A549 treated with dexamethasone at 1 μM for 4 hours (cell line): ENCODE measurements at places on chromosomes 6 and 20. TPM values are rescaled to one million over a fixed set of nuclear protein-coding genes. Genes with fewer than 3 reads are reported as not detected.

LGSN gene
- 1.9 to 3.7 TPM (median 2.7 TPM) in 5 replicates for total RNA-seq

MYLK2 gene
- total RNA-seq, result 0.27 to 0.78 TPM (median 0.46 TPM) in 5 replicates

BTBD3 gene
- 12.5 to 17.8 TPM (median 16.2 TPM) in 5 replicates for total RNA-seq

EDN1 gene
- 33.5 to 42.8 TPM (median 40.0 TPM) in 5 replicates for total RNA-seq

NOTCH4 gene
- total RNA-seq, result 0.59 to 0.98 TPM (median 0.75 TPM) in 5 replicates

RUNX2 gene
- 1.4 to 1.9 TPM (median 1.6 TPM) in 5 replicates for total RNA-seq

WFDC5 gene
- not detected in 5 replicates for total RNA-seq

OR2H2 gene
- total RNA-seq, result not detected in 5 replicates

ZC2HC1B gene
- not detected in 5 replicates for total RNA-seq

EHMT2 gene
- 18.2 to 30.9 TPM (median 28.3 TPM) in 5 replicates for total RNA-seq

IL17F gene
- total RNA-seq, result not detected in 5 replicates

LRRC73 gene
- 0.56 to 0.96 TPM (median 0.95 TPM) in 5 replicates for total RNA-seq

ZKSCAN3 gene
- 1.6 to 2.4 TPM (median 1.9 TPM) in 5 replicates for total RNA-seq

TCF15 gene
- total RNA-seq, result not detected in 5 replicates

KIF6 gene
- total RNA-seq, result 0.15 to 0.34 TPM (median 0.23 TPM) in 5 replicates

MTHFD1L gene
- total RNA-seq, result 37.0 to 49.6 TPM (median 40.7 TPM) in 5 replicates

LTB gene
- 0.20 to 0.46 TPM (median 0.32 TPM) in 5 replicates for total RNA-seq

PSORS1C1 gene
- 4.4 to 6.7 TPM (median 6.1 TPM) in 5 replicates for total RNA-seq

SLC17A2 gene
- not detected in 5 replicates for total RNA-seq

TUBB2B gene
- 14.2 to 16.9 TPM (median 15.4 TPM) in 5 replicates for total RNA-seq

IMPG1 gene
- total RNA-seq, result not detected in 5 replicates

COL21A1 gene
- 0.42 to 1.6 TPM (median 0.64 TPM) in 5 replicates for total RNA-seq

C6orf132 gene
- total RNA-seq, result 2.8 to 5.1 TPM (median 4.0 TPM) in 5 replicates

CTCFL gene
- 0.02 to 0.06 TPM (median 0.03 TPM) in 4 of 5 replicates, not detected in the other for total RNA-seq

ADGRF1 gene
- 0.04 to 0.09 TPM in 2 of 5 replicates, not detected in the others for total RNA-seq

KCNQ2 gene
- total RNA-seq, result 0.61 to 0.74 TPM (median 0.63 TPM) in 5 replicates

PNPLA1 gene
- total RNA-seq, result 0.03 TPM in 1 of 5 replicates, not detected in the others

PDSS2 gene
- 5.0 to 6.6 TPM (median 6.2 TPM) in 5 replicates for total RNA-seq

PDE7B gene
- 0.59 to 1.1 TPM (median 0.73 TPM) in 5 replicates for total RNA-seq

ZSCAN23 gene
- total RNA-seq, result not detected in 5 replicates

SPEF1 gene
- total RNA-seq, result 1.4 to 2.1 TPM (median 1.7 TPM) in 5 replicates

SLCO4A1 gene
- 10.3 to 16.8 TPM (median 15.7 TPM) in 5 replicates for total RNA-seq

EPPIN gene
- total RNA-seq, result not detected in 5 replicates

CLPSL2 gene
- 0.61 to 1.1 TPM (median 0.94 TPM) in 5 replicates for total RNA-seq

EYA2 gene
- 2.2 to 3.2 TPM (median 2.6 TPM) in 5 replicates for total RNA-seq

OR2B6 gene
- total RNA-seq, result 0.14 TPM in 1 of 5 replicates, not detected in the others

ARHGAP18 gene
- total RNA-seq, result 4.5 to 7.5 TPM (median 5.3 TPM) in 5 replicates

ZBTB12 gene
- total RNA-seq, result 2.9 to 4.4 TPM (median 3.9 TPM) in 5 replicates

HCRTR2 gene
- not detected in 5 replicates for total RNA-seq

EPHA7 gene
- 0.07 to 0.14 TPM (median 0.11 TPM) in 5 replicates for total RNA-seq

SOBP gene
- total RNA-seq, result 0.62 to 1.3 TPM (median 1.0 TPM) in 5 replicates

TREML1 gene
- not detected in 5 replicates for total RNA-seq

NKX2-4 gene
- total RNA-seq, result 0.03 TPM in 1 of 5 replicates, not detected in the others

CBLN4 gene
- total RNA-seq, result not detected in 5 replicates

CRIP3 gene
- 0.11 to 0.71 TPM (median 0.28 TPM) in 5 replicates for total RNA-seq

CST1 gene
- total RNA-seq, result 1.1 to 2.5 TPM (median 1.4 TPM) in 5 replicates

CCN6 gene
- total RNA-seq, result not detected in 5 replicates

DYNLT2 gene
- 0.43 to 0.62 TPM (median 0.56 TPM) in 5 replicates for total RNA-seq

PROKR2 gene
- total RNA-seq, result not detected in 5 replicates

PRICKLE4 gene
- total RNA-seq, result 0.33 to 1.1 TPM (median 0.78 TPM) in 5 replicates

PAX1 gene
- 0.05 to 0.11 TPM in 2 of 5 replicates, not detected in the others for total RNA-seq

BANF2 gene
- total RNA-seq, result not detected in 5 replicates

TUBB1 gene
- total RNA-seq, result 0.02 TPM in 2 of 5 replicates, not detected in the others

POU5F1 gene
- 11.8 to 22.2 TPM (median 16.0 TPM) in 5 replicates for total RNA-seq
